ENCODE measurements at places on chromosomes 6 and 20.

- DNase-seq: no peak
Measured at GRCh38 chr20:59996108-59996507, 37.9 kb downstream of the CDH26 start.

GRCh38 chr6:81552644-81553043 is 199.8 kb downstream of the TENT5A start:
- no peak for DNase-seq

DNA sequence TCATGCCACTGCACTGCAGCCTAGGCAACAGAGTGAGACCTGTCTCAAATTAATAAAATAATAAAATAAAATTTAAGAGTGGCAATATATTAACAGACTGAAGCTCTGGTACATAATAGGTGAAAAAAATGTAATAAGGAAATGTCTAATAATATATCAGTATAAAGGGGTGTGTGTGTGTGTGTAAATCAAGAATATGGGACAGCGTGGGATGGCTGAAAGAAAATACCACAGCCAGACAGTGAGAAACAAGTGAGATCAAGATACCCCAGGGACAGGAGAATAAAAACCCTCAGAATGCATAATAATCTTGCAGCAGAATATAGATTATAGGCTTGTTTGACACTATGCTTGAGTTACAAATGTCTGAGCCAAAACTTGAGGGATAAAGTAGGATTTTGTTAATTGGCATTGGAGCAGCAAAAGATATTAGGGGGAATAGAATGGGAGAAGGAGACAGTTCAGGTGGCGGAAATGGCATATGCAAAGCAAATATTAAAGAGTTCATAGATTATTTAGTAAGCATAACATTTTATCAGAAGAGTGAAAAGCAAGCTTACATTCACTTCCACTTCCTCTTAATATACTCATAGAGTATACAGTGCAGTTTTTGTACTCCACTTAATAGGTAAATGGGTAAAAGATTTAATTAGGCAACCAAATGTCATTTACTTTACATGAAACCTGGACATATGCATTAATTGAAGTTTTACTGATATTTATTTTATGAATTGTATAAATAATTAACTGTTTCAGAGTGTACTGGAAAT is 398.5 kb upstream of the GJE1 start:
- no peak for DNase-seq

- no peak for DNase-seq
Measured at GRCh38 chr6:14729129-14729871, 516.6 kb upstream of the JARID2 start.

DNA sequence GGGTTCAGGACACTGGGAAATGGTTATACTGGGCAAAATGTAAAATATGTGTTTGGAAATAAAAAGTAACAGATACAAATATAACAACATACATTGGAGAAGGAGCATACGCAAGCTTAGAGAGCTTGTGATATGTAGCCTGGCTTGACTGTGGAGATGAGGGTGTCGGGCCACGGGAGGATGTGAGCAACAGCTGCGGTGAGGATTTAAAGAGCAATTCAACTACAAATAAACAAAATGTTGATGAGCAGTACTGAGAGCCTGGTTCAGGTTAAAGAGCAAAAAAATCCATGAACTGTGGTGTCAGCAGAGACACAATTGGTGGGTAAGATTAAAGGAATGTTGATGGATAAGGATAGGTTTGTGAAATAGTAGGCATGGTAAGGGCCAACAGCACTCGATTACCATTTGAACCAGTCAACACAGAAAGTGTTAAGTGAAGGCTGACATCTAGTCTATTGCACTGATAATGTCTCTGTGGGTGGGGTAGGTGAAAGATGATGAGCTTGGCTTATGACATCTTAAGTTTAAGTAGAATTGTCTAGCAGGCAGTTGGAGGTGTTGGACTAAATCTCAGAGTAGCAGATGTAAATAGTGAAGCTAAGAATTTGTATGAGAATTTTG is 723.2 kb downstream of the EPM2A start:
- no peak for DNase-seq

DNA sequence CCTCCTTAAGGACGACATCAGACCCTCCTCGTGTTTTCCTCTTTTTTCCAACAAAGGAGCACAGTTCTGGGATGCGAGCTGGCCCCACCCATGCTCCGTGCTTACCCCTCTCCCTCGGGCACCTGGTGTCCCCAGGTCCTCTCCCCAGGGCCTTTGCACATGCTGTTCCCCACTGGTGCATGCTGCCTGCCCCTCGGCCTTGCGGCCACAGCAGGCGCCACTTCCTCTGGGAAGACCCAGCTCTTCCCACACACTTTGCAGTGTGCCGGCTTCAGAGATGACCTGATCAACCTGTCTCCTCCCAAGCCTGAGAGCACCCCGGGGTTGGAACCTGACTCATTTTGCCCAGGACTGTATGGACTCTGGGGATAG is 39.8 kb downstream of the GNAS-AS1 start:
- no peak for DNase-seq

- DNase-seq: no peak
Measured at GRCh38 chr20:62232770-62233645, 5.3 kb upstream of the OSBPL2 start.

DNA sequence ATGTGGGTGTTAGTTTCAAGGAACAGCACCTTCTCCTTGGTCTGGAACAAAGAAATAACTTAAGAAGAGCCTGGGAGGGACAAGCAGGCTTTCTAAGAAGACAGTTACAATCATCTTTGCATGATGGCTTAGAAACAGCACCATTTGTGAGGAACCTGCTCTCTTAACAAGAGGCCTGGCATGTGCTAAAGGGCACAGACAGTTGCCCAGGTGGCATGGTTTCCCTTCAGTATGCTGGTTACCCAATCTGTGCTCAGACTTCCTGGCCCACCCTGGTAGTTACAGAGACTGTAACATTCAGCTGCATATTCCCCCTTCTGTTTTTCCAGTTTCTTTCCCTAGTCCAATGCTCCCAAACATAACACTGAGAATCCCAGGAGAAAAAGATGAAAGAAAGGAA is 84.0 kb downstream of the CHD6 start:
- DNase-seq: no peak

GRCh38 chr6:20686142-20686541 is 151.9 kb downstream of the CDKAL1 start:
- DNase-seq: no peak

- DNase-seq: no peak
Measured at GRCh38 chr20:14744723-14745122, 407.3 kb upstream of the FLRT3 start.

- no peak for DNase-seq
Measured at GRCh38 chr6:41568585-41569384, 22.6 kb downstream of the FOXP4 start.

DNA sequence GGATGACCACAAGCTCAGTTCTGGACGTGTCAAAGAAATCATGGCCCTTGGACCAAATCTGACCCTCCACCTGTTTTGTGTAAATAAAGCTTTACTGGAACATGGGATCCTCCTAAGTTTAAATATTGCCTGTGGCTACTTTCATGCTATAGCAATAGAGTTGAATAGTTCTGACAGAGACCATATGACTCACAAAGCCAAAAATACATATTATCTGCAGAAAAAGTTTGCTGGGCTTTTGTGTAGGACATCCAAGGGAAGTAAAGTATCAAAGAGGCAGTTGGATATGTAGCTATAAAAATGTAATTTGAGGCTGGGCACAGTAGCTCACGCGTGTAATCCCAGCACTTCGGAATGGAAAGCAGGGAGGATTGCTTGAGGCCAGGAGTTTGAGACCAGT is 78.9 kb downstream of the TOX2 start:
- DNase-seq: no peak

DNA sequence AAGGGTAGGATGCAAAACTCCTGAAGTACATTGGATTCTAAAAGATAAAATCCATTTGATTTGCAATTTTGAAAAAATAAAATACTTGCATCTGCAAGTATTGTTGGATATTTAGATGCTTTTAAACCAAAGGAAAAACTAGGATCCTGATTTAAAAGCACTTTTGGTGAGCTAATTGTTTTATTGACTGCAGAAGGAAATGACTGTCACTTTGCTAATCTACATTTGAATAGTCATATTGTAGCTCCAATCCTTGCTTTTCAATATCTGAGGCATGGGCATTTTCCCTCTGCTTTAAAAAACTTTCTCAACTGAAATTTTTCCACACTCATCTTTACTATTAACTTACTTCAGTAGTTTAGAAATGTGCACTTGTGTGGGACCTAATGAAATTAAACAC is 74.1 kb downstream of the TRDN start:
- DNase-seq: no peak

- DNase-seq: no peak
Measured at GRCh38 chr20:53116733-53117132, 144.6 kb downstream of the TSHZ2 start.

GRCh38 chr6:159505140-159505922 is 187.7 kb downstream of the SOD2 start:
- DNase-seq: peak; percentile 48

DNA sequence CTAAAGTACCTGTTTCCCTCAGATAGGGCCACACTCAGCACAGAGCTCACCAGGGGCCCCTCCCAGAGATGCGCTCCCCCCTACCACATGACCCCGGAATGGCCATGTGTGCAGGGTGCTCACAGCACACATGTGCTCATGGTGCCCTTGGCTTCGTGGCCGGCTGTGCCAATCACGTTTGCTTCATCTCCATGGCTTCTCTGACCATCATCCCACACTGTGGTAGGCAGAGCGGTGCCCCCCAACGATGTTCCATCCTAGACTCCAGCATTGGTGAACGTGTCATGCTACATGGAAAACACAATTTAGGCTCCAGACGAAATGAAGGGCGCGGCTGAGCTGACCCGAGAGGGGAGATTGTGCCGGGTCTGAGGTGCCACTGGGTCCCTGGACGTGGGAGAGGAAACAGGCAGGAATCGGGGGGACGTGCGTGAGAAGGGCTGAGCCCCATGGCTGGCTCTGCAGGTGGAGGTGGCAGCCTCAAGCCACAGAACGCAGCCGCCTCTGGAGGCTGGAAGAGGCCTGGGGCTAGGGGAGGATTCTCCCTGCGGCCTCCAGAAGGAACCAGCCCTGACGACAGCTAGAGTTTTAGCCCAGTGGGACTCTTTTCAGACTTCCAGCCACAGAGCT is 126.5 kb downstream of the DLL1 start:
- DNase-seq: no peak

DNA sequence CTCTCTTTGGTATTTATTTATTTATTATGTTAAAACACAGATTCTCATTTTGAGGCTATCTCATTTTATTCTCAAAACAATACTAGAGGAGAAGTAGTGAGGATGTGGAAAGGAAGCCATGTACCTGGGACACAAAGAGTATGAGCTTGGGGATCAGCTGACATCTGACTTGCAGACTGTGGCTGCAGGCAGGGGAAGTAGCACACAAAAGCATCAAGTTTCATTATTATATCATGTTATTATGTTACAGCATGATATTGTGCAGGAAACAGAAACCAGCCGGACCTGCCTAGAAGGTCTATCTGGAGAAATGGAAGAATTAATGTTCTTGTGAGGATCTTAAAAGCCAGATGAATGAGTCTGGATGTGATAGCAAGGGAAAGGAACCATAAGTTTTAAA is 248.2 kb downstream of the KHDC1L start:
- DNase-seq: no peak

- peak; percentile 68 for DNase-seq
Measured at GRCh38 chr6:56899311-56899710, 55.6 kb upstream of the BEND6 start.

- no peak for DNase-seq
Measured at GRCh38 chr20:50969435-50969834, 10.8 kb downstream of the MOCS3 start.

- no peak for DNase-seq
Measured at GRCh38 chr6:124958759-124959354, 3.4 kb upstream of the RNF217 start.

GRCh38 chr20:24912397-24913075 is 36.5 kb upstream of the CST7 start:
- DNase-seq: no peak

- DNase-seq: no peak
Measured at GRCh38 chr20:2778602-2779321, 21.7 kb downstream of the CPXM1 start.

DNA sequence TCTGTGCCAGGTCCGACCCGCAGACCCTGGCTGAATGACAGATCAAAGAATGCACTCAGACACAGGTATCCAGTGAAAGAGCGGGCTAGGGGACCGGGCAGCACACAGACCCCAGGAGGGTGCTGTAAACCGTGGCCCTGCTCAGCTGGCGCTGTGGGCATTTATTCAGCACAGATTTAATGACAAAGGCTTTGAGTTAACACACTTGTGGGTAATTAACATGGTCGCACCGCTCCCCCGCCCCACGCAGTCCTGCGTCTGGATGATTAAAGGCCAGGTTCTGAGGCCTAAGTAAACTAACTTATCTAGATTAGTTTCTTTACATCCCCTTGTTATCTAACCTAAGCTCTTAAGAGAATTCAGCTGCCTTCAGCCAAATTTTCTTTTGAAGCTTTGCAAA is 3.5 kb downstream of the MAK start:
- DNase-seq: no peak

DNA sequence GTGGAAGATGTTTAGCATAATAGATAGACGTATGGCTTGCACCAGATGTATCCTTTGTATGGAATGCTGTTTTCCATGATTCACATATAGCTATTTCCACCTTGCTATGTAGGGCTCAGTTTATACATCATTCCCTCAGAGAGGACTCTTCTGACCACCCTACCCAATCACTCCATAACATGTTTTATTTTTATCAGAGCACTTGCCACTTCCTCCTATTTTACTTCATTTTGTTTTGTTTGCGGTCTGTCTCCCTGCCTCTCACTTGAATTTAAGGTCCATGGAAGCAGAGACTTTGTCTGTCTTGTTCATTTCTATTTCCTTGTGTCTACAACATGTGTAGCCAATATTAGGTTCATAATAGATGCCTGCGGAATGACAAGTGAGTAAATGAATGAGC is 266.9 kb upstream of the CITED2 start:
- no peak for DNase-seq

- DNase-seq: no peak
Measured at GRCh38 chr20:16069389-16070010, 503.7 kb downstream of the KIF16B start.

- no peak for DNase-seq
Measured at GRCh38 chr6:161682982-161683381, 409.1 kb upstream of the AGPAT4 start.

GRCh38 chr6:151804585-151805285 is 2.7 kb upstream of the ESR1 start:
- no peak for DNase-seq

DNA sequence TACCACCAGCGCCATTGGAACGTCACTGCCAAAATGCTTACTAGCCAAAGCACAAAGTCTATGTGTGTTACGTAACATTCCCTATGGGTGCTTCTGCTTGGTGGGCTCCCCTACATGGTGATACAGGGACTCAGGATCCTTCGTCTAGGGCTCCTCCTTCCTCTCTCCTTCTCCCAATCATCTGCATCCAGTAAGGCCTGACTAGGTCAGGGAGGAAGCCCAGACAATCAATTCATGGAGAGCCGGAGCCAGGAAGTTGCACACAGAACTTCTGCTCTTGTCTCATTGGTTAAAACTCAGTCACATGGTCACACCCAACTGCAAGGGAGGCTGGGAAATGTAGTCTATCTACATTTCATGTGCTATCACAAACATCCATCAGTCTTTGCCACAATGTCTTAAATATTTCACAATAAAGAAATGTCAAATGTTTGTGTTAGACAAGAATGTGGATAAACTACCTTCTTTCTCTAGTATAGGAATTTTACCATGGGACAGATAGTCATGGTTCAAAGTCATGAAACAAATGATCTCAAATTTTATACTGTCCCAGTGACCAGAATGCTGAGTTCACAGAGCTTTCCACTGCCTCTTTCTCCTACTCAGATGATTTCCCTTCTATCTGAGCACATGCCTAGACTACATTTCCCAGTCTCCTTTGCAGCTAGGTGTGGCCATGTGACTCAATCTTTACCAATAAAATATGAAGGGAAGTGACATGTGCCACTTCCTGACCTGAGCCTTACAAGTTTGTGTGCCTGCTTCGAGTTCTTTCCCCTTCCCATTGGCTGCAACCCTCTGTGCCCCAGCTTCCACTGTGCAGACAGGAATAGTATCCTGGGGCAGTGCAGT is 9.3 kb upstream of the KCNK15 start:
- peak; percentile 66 for DNase-seq
